ENCODE measurements at places on chromosomes 4 and X.
A peak's percentile ranks its signal among the peaks of the same experiment; 100 is the strongest.

DNA sequence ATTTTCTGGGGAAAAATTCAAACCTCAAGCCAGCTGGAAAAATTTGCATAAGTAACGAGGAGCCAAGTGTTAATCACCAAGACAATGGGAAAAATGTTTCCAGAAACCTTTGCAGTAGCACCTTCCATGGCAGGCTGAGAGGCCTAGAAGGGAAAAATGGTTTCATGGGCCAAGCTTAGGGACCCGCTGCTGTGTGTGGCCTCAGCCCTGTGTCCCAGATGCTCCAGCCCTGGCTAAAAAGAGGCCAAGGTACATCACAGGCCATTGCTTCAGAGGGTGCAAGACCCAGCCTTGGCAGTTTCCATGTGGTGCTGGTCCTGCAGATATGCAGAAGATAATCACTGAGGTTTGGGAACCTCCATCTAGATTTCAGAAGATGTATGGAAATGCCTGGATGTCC, 98.3 kb upstream of the NWD2 start:
- no peak for DNase-seq

- no peak for DNase-seq
Observed at GRCh38 chrX:113287761-113288160, 447.1 kb upstream of the AMOT start.

DNA sequence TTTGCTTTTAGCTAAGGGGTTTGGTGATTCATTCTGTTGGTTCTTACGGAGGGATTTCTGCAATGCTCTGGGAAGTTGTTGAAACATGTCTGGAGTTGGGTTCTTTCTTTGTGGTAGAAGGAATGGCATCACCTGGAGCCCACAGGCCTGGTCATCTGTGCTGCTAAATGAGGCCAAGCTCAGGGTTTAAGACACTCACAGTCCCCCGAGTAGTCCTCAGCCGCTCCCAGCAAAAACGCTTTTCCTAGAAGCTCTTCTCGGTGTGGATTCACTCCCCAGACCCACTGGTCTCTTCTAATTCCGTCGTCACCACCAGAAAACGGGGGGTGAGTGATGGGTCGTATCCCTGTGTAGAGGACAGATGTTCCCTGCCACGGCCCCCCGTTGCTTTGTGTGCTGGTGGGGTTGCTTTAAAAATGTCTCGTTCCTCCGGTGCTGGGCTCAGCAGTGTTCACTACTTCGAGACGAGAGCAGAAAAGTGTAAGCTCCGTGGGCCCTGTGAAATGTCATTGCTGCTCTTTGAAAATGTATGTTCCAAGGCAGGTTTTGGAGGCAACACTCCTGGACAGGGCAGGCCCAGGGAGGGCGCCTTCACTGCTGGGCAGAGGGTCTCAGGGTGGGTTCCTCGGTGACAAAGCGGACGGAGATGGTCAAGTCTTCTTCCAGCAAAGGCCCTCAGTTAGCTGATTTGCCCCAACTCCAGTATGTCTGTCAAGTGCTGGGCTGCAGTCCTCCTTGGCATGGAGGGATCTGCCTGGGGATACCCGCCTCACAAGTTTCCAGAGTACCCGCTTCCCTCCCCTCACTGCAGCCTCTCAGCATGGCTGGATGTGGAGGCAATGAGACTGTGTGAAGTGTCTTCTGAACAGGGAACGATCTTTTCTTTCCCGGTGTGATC, 37.3 kb downstream of the PSAPL1 start:
- DNase-seq = no peak

GRCh38 chr4:48546336-48546735, 56.3 kb downstream of the ZAR1 start:
- peak; percentile 35 for DNase-seq

- DNase-seq = no peak
Observed at GRCh38 chr4:88809576-88810219, 112.1 kb upstream of the NAP1L5 start.

DNA sequence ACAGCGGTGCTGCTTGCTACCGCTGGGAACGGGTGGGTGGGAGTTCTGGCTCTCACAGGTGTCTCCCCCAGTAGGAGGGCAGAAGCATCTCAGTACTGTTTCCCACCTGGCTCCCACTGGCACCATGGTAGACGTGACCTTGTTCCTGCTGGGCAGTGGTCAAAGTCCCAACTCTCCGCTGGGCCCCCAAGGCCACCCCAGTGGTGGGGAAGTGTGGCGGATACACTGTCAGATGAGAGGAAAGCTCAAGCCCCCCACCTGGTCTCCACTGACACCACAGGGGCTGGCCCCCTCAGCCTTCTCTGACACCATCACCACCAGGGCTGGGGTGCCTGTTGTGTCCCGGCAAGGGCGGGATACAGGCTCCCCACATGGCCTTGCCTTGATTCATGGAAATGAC, 24.6 kb downstream of the LETM1 start:
- no peak for DNase-seq

DNA sequence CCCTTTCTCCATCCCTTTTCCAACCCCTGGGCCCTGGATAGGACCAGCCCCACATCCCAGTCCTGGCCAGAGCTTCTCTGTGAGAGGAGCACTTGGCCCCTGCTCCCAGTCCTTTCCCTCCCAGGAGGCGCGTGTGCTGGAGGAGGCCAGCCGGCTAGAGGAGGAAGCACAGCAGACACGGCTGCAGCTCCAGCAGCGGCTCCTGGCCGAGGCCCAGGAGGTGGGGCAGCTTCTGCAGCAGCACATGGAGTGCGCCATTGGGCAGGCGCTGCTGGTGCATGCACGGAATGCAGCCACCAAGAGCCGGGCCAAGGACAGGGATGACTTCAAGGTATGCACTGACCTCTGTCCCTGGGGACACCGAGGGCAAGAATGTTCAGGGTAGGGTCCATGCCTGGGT, 87.5 kb downstream of the EVC start:
- DNase-seq = no peak

- peak; percentile 16 for DNase-seq
Observed at GRCh38 chrX:45714866-45715265, 514.2 kb upstream of the DIPK2B start.

GRCh38 chrX:44314259-44314734, 29.2 kb downstream of the EFHC2 start:
- DNase-seq = no peak

- no peak for DNase-seq
Observed at GRCh38 chrX:20639115-20639514, 372.4 kb upstream of the RPS6KA3 start.

GRCh38 chr4:102665527-102665926, 95.2 kb downstream of the MANBA start:
- DNase-seq = no peak

DNA sequence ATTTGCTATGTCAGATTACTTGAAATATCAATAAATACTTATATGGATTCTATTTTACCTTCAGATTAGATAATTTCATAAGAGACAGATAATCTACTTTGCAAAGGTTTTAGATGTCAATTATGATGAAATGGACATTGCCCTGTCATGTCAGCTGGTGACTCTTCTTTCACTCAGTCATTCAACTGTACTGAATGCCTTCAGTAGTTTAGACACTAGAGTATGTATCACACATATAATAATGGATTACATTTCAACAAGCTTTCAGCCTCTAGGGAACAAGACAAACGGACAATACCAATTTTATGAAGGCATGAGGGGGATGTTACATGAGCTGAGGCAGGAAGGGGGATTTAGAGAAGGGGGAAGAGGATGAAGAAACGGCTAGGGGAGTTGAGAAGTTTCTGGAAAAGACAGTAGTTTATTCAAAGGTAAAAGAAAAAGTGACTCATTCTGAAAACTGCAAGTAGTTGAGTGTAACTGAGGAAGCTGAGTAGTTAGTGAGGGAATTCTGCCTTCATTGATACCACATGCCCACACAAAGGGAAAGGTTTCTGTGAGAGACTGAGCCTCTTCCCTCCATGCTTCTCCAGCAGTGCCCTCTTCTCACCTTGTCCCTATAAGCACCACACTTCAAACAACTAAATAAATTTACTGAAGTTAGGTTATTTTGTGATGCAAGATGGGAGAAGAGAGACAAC, 25.7 kb downstream of the SLC9B2 start:
- no peak for DNase-seq

DNA sequence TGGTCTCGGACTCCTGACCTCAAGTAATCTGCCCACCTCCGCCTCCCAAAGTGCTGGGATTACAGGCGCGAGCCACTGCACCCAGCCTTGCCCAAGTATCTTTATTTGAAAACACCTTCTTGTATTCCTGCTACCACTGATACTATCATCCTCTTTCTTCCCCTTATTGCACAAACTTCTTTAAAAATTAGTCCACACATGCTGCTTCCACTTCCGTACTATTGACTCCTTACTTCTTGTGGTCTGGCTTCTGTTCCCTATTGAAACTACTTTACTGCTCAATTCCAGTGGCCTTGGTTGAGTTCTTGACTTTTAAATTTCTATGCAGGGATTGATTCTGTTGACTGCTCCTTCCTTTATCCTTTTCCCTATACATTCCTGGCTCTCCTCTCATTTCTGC, 38.8 kb downstream of the MTM1 start:
- no peak for DNase-seq

DNA sequence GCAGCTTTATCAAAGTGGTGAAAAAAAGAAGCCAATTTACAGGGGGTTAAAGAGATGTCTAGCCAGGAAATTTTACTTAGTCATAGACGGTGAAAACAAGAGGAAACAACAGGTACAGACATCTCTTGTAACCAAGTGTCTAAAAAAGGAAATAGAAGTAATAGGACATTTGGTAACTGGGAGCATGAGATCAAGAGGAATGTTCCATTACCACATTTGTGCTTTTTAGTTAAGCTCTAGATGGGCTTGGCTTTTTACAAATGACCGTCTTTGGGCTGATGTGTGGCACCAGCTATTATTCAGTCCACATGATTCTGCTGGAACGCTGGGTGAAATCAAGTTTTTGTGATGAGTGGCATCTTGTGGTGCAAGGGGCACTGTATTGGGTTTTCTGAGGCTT, 179.5 kb downstream of the SMIM20 start:
- DNase-seq = no peak

Data from activated CD4-positive, alpha-beta T cell treated with anti-CD3 and anti-CD28 coated beads for 48 hours (primary cell).